ENCODE measurements at places on chromosomes 4 and X. TPM values are rescaled to one million over a fixed set of nuclear protein-coding genes. Genes with fewer than 3 reads are reported as not detected.

The GAGE12E gene
- not detected for total RNA-seq

The PHEX gene
- 22.3 TPM for total RNA-seq

The MFAP3L gene
- total RNA-seq, result 2.2 TPM

The SYP gene
- 4.6 TPM for total RNA-seq

The SYTL5 gene
- not detected for total RNA-seq

The GAGE1 gene
- not detected for total RNA-seq

The BEX1 gene
- total RNA-seq, result 1.8 TPM

The FREM3 gene
- not detected for total RNA-seq

The SCRG1 gene
- total RNA-seq, result not detected

The USP46 gene
- total RNA-seq, result 6.1 TPM

The SPACA5 gene
- not detected for total RNA-seq

The MAGEB2 gene
- not detected for total RNA-seq

The HMGN5 gene
- total RNA-seq, result 3.9 TPM

Measured in activated naive CD8-positive, alpha-beta T cell treated with anti-CD3 and anti-CD28 coated beads for 36 hours (primary cell).